Foreskin keratinocyte (primary cell): ENCODE measurements at places on chromosomes 12 and 14. TPM values are rescaled to one million over a fixed set of nuclear protein-coding genes. Genes with fewer than 3 reads are reported as not detected.
A peak's percentile ranks its signal among the peaks of the same experiment; 100 is the strongest.

DNA sequence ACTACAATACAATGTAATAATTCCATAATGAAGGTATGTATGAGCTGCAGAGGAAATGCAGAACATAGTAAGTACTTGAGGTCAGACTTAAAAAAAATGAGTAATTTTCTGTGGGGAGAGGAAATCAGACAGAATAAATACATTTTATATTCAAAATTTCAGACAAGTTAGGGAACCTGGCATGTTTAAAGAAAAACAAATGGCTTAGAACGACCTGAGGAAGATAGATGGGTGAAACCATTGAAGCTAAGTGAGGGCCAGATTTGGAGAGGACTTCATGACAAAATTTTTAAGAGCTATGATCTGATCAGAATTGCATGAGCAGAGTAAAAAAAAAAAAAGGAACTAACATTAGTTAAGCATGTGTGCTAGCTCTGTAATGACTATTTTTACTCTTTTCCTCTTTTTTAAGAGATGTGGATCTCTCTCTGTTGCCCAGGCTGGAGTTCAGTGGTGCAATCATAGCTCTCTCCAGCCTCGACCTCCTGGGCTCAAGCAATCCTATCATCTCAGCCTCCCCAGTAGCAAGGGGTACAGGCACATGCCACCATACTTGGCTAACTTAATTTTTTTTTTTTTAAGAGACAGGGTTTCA lies 157.6 kb upstream of the PDE3A start:
- no peak for DNase-seq

The PLA2G1B gene
- total RNA-seq, result not detected in 2 replicates

The KRT82 gene
- not detected in 2 replicates for total RNA-seq

The CLEC4C gene
- total RNA-seq, result not detected in 2 replicates

The LTBP2 gene
- 78.2 and 131 TPM in 2 replicates for total RNA-seq

GRCh38 chr14:79915406-79915805 lies 295.9 kb downstream of the DIO2 start:
- no peak for DNase-seq

DNA sequence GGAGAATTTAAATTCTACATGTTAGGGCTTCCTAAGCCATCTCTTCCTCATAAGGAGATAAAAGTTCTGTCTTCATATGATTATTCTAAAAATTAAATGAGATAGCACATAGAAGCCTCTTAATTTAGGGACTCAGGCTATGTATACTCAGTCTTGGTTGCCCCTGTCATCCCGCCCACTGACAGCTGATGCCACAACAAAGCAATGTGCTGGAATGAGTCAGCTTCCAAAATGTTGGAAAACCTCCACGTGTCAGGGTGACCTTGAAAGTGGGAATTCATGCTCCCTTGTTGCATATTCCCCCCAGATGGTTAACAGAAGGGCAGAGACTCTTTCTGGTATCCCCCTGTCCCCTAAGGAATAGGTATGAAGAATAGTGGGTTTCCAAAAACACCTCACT lies 238.0 kb upstream of the DDHD1 start:
- DNase-seq, result no peak

- DNase-seq, result no peak
Measured at GRCh38 chr12:6927379-6928021, at the start of gene ATN1. Gene ATN1 (plus strand): TSS chr12:6927959. CDS start chr12:6934002, 6,043 bp downstream.

- DNase-seq, result no peak
Measured at GRCh38 chr12:116887897-116888296, 6.7 kb upstream of the HRK start.

DNA sequence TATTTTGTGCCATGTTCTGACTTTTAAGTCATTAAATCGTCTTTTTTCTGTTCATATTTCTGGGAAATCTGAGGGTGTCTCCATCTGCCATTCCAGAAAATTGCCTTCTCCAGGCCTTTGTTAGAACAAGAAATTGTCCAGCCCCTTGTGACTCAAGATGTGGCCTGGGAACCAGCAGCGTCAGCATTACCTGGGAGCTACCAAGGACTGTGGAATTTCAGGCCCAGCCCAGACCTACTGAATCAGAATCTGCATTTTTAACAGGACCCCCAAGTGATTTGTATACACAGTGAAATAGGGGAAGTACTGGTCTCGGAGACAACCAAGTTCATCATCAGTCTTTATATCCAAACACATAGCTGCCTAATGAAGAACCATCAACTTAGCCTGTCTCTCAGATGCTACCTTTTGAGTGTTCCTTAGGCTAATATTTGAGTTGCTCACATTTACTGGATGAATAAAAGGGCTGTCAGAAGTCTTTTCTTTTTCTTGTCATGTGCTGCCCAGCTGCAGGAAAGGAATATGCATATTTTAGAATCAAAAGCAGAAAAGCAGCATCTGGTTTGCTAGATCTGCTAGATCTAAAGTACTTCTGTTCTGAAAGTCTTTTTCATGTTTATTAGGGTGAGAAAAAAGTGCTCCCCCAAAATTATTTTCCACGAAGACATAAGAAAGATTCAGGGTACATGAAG lies 21.2 kb downstream of the GPHB5 start:
- DNase-seq, result no peak

The SMCO3 gene
- total RNA-seq, result not detected in 2 replicates

The MIP gene
- total RNA-seq, result not detected in 2 replicates

DNA sequence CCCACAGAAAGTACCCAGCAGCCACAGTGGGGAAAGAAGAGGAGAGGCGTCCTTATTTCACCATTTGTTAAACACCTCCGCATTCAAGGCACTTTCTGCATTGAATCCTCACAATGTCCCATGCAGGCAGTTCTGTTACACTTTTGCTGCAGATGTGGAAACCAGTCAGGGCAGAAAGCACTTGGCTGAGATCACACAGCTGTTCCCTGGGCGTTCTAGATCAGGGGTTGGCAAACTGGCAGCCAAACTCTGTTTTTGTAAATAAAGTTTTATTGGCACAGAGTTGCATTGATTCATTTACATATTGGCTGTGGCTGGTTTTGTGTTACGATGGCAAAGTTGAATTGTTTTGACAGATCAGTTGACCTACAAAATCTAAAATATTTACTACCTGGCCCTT lies 20.1 kb downstream of the FOXN4 start:
- no peak for DNase-seq

DNA sequence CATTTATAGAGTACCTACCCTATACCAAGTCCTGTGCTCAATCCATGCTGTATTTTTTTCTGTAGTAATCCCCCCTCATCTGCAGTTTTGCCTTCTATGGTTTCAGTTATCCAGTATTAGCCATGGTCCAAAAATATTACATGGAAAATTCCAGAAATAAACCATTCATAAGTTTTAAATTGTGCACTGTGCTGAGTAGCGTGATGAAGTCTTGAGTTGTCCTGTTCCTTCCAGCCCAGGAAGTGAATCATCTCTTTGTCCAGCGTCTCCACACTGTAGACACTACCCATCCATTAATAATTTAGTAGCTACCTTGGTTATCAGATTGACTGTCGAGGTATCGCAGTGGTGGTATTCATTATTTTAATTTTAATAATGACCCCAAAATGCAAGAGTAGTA lies 54.2 kb downstream of the SUDS3 start:
- DNase-seq, result peak; percentile 30

DNA sequence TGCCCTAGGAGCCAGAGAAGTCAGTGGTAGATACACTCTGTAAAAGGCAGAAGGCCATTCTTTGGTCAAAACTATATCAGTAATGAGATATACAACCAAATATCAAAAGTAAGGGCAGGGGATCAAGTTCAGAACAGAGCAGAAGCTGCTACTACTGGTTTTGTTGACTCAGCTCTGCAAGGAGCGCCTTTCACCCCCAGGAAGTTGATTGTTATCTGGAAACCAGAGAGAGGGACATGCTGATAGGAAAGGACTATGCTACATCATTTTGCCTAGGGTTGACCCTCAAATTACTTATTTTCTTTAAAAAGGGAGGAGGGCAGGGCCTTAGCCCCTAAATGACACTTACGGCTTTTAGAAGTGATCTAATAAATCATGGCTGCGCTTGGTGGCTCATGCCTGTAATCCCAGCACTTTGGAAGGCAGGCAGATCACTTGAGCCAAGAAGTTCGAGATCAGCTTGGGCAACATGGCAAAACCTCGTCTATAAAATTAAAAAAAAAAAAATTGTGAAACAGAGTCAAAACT lies 194.0 kb downstream of the KLHL28 start:
- DNase-seq, result no peak

DNA sequence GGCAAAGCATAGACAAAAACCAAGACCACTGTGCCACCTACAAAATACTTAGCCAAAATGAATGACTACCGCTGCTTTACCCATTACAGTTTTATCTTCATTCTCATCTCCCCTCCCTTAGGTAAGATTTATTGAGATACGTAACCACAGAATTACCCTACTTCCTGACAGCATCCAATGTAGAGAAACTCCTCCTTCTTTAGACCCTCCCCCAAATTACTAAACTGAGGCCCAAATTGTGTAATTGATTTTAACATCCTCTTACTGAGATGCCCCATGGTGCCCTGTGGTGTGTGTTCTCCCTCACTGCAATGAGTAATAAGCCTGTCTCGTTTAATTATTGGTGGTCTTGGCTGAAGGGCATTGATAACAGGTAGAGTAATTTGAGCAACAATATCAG lies 19.1 kb downstream of the VRK1 start:
- no peak for DNase-seq

- no peak for DNase-seq
Measured at GRCh38 chr12:23354800-23355199, 594.7 kb downstream of the SOX5 start.

GRCh38 chr12:91454179-91454578 lies 271.6 kb upstream of the DCN start:
- no peak for DNase-seq

DNA sequence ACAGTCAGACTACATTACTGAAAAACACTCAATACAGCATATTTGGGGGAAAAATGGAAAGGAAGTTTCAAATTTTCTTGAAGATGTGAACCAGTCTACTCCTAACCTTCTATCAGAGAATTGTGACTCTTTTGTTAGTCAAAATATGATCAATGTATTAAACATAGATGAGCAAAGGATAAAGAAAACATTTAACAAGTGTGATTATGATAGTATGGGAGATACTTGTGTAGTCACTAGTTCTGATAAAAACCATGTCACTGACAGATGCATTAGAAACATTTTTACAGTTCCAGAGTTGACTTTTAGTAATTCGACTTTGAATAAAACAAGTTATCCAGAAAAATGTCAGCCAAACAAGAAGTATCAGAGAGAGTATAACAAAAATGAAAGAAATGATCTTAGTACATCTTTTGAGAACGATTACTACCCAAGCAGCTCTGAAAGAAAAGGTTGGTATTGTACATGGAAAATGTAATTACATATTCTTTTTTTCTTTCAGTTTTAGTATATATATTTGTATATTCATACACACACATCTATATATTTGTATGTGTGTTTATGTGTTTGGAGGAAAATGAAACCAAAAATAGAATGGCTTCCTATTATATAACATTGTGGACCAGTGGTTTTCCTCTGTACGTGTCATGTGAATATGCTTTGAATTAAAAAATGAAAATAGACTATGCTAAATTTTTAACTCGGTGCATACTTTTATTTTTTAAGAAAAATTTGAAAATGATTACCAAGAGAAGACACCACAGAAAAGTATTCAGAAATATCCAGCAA lies 63.3 kb upstream of the ABCD2 start:
- no peak for DNase-seq

The GALNT9 gene
- not detected in 2 replicates for total RNA-seq

DNA sequence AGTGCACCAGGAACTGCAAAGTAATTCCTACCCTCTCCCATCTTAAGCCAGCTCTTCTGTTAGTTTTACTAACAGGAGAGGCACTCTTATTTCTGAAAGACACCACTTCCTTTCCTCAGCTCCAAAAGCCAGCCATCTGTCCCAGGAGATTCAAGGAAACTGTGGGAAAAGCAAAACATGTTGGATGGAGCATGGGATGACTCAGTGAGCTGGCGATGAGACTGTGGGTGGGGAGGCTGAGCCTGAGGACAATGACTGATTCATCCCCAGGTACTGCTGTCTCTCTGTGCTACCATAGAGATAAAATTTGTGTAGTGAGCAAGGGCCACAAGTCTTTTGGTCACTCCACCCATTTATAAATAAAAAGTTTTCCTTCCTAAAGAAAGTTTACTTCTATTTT lies 141.4 kb downstream of the MYRFL start:
- DNase-seq, result peak; percentile 98

DNA sequence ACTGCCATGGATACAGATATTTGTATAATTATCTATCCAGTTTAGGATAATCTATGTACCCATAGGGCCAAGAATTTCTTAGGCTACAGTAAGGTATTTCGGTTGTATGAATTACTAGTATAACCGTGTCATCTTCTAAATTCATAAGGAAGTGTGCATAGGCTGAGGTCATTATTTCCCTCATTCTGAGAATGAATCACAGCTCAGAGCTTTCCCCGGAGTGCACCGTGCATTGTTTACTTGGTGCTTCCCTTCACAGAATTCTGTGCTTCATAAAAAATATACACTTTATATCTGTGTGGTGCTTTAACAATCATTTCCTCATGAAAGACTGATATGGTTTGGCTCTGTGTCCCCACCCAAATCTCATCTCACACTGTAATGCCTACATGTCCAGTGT lies 514.1 kb downstream of the ETNK1 start:
- no peak for DNase-seq

DNA sequence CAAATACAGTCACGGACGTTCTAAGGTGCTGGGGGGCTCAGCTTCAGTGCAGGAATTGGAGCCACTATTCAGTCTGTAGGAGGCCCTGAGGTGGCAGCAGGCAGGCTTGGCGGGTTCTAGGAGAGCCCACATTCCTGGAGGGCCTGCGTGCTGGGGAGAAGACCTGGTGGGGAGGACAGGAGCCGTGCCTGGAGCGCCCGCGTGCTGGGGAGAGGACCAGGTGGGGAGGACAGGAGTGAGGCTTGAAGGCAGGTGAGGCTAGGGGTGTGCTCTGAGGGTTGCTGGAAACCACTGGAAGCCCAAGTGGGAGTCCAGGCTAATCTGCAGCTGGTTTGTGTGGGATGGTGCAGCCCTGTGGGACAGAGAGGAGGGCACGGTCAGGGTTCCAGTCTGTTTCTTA lies 23.1 kb downstream of the RHOF start:
- no peak for DNase-seq

DNA sequence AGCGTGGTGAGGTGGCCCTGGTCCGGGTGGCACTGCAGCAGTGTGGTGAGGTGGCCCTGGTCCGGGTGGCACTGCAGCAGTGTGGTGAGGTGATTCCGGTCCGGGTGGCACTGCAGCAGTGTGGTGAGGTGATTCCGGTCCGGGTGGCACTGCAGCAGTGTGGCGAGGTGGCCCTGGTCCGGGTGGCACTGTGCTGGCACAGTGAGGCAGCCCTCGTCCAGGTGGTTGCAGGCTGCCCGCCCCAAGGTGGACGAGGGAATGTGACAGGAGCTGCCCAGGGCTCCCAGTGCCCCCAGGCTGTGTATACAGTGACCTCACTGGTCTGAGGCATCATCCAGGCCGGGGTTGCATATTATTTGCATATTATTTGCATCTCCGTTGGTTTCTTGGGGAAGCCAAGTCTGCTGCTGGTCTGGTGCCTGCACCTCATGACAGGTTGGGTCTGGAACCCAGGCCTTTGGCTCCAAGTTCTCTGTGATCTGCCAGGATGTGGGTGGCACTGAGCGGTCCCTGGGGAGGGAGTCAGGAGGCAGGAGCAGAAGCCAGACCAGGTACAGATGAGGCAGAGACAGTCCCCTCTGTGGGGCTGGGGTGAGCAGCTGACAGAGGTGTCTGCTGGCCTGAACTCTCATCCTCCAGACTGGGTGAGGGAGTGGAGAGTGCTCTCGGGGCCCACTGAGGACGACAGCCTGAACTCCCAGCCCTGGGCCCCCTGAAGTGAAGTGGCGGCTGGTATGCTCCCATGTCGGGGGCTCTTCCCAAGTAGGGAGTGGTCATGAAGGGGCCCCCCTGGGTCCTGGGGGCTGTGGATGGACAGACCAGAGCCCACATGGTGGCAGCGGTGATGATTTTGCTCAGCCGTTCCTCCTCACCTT lies 79.3 kb downstream of the KIF26A start:
- DNase-seq, result no peak

- DNase-seq, result no peak
Measured at GRCh38 chr12:38538319-38538718, 221.7 kb downstream of the ALG10B start.

The B3GNT4 gene
- total RNA-seq, result 1.2 and 1.3 TPM in 2 replicates

The KCNH3 gene
- 0.20 and 0.25 TPM in 2 replicates for total RNA-seq
